ENCODE measurements at places on chromosomes 12 and 14.

DNA sequence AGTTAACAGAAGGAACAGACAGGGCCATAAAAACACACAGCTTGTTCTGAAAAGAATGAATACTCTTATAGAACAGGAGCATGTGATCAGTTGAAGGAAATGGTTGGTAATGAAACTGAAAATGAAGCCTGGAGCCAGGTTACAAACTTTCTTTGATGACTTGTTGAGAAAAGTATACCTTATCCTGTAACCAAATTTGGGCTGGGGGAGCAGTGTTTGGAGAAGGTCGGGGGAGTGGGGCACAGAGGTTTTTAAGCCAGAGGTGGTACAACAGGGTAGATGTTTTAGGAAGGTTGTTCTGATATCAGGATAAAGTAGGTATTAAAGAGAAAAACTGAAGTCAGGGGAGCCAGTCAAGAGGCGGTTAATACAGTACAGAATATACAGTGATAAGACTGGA lies 8.2 kb downstream of the GOLT1B start:
- no peak for DNase-seq

DNA sequence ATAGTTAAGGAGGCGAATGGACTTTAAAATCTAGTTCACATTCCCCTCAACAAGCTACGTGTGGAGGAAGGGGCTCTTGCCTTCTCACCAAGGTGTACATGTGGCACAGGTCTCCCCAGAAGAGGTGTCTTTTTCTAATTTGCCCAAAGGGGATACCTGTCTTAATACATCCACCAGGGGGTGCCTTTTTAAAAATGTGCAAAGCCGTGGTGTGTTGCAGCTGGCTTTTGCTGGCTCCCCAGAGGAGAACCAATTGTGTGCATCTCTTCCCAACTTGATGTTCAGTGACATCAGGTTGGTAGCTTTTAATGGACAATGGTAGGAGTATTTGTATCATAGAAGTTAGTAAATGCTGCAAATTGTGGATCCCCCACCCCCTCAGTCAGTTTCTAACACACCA lies 33.8 kb downstream of the CREBL2 start:
- no peak for DNase-seq

GRCh38 chr14:96170961-96171592 lies 33.6 kb upstream of the BDKRB2 start:
- DNase-seq: no peak

- no peak for DNase-seq
Observed at GRCh38 chr14:50191499-50191898, 39.9 kb downstream of the SOS2 start.

GRCh38 chr14:93153121-93153520 lies 31.6 kb downstream of the MOAP1 start:
- no peak for DNase-seq

DNA sequence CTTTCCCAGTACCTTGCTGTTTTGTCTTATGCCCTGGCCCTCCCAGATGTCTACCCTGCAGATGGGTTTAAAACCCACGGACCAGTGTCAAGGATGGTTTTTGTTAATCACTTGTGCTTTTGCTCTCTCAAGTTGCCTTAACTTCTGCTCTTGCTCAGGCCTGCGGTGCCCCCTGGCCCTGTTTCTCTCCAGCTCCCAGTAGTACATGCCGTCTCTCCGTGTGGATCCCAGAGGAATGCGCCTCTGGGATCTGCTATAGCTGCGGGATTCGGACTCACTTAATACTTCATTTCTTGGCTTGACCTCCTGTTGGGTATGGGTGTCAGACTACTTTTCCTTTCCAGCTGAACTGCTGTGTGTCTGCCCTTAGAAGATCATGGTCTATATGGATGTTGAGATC lies 14.5 kb downstream of the PLEKHG3 start:
- DNase-seq: no peak

All from amniotic stem cell (primary cell).